Stimulated activated CD8-positive, alpha-beta memory T cell treated with anti-CD3 and anti-CD28 coated beads, Interleukin-7, amount 100 ng/mL, for 1 hour (primary cell): ENCODE measurements at places on chromosomes 4 and X.

GRCh38 chrX:55731826-55732225, 14.3 kb downstream of the RRAGB start:
- DNase-seq, result no peak

- no peak for DNase-seq
These were observed at the start of gene NUDT11 for GRCh38 chrX:51496501-51497291. TSS of gene NUDT11 (minus strand) at chrX:51496592. CDS start at chrX:51496444, 148 bp downstream.

GRCh38 chrX:153953892-153954557, 9.6 kb upstream of the RENBP start:
- DNase-seq, result no peak

DNA sequence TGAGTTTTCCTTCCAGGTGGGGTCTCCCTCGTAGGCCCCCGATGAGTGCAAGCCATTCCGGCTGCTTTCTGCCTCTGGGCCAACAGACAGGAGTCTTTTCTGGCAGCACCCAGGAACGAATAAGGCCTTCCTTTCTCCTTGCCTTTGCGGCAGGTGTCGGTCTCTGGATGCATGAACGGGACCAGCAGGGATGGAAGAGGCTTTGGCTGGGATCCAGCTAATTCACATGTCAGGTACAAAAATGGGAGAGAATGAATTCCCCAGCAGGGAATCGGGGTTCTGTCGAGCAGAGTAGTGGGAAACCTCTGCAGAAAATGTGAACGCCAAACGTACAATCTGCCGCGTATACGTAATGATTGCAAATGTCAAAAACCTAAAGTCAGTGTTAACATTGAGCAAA, 146.1 kb upstream of the TBL1X start:
- no peak for DNase-seq

DNA sequence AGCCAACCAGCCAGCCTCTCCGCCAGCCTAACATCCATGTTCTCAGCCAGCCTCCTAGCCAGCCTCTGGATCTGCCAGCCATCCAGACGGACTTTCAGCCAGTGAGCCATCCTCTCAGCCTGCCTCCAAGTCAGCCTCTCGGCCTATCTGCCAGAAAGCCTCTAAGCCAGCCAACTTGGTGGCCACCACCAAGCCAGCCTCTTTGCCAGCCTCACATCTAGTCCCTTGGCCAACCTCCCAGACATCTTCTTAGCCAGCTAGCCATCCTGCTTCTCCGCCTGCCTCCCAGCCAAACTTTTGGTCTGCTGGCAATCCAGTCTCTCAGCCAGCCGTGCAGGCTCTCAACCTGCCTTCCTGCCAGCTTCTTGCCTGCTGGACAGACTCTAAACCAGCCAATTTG, 16.4 kb upstream of the ARAP2 start:
- no peak for DNase-seq

GRCh38 chrX:95903975-95904374, 780.7 kb upstream of the DIAPH2 start:
- DNase-seq, result no peak

- DNase-seq, result no peak
These were observed 370.9 kb upstream of the SMIM31 start for GRCh38 chr4:164383058-164383357.

- DNase-seq, result no peak
These were observed 160.2 kb upstream of the DKK2 start for GRCh38 chr4:107196312-107196711.

DNA sequence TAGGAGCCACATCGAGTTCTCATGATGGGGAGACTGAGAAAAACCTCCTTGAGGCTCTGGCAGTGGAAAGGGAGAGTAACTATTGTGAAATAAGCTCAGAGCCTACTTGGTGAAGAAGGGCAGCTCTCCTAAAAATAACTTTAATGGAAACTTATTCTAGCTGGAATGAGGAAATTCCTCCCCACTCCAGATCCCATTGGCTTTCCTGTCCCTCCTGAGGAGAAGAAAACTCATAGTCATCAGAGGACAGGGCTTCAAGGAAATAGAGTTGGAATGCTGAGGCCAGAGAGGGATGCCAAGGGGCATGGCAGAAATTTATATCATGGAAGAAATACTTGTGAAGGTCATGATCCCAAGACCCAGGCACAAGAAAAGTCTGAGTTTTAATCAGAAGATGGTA, 70.7 kb upstream of the TAPT1 start:
- no peak for DNase-seq

DNA sequence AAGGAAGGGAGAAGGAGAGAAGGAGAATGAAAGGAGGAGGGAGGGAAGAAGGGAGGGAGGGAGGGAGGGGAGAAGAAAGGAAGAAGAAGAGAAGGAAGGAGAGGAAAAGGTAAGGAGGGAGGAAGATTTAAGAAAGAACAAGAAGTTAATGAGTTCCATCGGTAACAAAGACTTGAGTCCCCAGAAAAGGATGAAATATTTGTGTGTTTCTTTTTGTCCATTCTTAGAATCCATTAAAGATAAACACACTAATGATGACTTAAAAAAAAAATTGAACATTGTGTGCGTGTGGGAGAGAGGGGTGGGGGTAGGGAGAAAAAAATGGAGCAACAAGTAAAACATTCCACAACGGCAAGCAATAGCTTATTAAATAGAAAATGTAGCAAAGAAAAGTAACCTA, 131.4 kb downstream of the THOC2 start:
- DNase-seq, result no peak

DNA sequence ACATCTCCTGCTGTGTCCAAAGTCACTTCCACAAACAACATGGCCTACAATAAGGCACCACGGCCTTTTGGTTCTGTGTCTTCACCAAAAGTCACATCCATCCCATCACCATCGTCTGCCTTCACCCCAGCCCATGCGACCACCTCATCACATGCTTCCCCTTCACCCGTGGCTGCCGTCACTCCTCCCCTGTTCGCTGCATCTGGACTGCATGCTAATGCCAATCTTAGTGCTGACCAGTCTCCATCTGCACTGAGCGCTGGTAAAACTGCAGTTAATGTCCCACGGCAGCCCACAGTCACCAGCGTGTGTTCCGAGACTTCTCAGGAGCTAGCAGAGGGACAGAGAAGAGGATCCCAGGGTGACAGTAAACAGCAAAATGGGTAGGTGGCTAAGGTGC, 123.9 kb downstream of the PDLIM5 start:
- no peak for DNase-seq

DNA sequence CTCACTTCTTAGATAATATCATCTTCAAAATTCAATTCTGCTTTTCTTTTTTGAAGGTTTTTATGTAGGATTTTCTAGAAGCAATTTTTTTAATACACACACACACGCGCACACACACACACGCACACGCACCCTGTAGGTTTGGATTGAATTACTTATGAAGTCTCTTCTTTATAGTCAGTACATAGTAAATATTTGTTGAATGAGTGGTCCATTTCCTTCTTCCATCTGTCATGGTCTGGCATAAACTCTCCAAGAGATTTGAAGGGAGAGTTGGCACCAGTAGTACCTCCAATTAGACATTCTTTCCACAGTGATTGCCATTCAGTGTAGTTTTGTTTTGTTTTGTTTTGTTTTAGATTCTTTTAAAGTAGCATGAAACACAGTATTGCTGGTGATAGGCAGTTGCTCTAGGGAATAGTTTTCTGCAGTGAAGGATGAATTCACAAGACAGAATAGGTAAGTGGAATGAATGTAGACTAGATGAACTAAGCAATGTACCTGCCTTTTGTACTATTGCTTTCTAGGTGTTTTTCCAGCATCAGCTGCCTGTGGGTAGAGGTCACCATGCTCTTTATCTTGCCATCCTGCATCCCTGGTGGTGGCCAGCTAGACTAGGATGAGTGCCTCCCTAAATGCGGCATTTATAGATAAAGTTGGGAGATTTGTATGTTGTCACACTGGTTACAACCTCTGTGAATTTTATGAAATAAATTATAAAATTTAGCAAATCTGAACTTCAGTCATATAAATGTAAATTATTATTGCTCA, 20.5 kb downstream of the PDLIM5 start:
- no peak for DNase-seq

DNA sequence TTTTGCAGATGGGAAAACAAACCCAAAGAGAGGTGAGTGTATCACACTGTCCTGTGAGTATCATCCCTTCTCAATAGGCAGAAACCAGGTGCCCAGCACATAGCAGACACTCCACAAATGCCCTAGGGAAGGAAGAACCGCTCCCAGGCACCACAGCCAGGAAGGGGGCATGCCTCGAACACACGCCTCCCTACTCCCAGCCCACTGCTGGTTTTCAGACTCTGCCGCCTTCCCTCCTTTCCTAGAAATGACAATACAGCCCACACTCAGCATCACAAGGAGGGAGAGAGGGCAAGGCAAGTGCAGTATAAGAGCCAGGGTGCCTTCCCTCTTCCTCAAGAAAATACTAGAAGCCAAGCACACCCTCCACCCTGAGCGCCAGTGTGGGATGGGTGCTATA, 16.2 kb downstream of the JAKMIP1 start:
- DNase-seq, result no peak

DNA sequence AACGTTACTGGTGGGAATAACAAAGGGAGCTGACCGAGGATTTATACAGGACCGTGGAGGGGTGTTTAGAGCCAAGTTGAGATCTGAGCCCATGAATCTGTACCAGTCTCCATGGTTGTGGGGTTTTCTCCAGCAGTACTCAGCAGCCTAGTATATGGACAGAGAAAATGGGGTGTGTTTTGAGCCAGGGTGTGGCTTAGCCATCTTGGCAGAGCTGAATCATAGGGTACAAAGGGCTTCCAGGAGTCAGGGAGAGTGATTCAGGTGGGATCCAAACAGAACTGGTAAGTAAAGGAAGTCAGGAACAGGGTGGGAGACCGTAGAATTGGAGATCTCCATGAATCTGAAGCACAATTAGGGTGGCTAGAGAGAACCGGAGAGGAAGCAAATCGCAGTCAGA, 7.4 kb upstream of the HPRT1 start:
- no peak for DNase-seq

- no peak for DNase-seq
These were observed 31.5 kb upstream of the GLRA3 start for GRCh38 chr4:174860588-174860987.

DNA sequence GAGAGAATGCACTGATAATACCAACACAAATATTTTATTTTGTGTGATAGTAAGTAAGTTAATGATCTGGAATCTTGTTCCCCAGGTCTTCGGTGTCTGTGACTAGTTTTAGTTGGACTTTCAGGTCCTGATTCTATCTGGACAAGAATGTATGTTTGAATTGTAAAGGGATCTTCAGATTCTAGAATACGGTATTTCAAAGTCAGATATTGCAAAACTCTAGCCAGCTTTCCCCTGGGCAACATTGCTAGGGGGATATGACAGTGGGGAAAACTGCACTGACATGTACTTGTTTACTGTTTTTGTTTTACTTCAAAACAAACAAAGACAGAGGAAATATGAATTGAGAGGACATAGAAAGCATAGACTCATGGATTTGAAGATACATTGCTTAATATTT, 489.0 kb downstream of the FAM133A start:
- no peak for DNase-seq

- no peak for DNase-seq
These were observed 7.7 kb downstream of the LUZP4 start for GRCh38 chrX:115297189-115297588.

DNA sequence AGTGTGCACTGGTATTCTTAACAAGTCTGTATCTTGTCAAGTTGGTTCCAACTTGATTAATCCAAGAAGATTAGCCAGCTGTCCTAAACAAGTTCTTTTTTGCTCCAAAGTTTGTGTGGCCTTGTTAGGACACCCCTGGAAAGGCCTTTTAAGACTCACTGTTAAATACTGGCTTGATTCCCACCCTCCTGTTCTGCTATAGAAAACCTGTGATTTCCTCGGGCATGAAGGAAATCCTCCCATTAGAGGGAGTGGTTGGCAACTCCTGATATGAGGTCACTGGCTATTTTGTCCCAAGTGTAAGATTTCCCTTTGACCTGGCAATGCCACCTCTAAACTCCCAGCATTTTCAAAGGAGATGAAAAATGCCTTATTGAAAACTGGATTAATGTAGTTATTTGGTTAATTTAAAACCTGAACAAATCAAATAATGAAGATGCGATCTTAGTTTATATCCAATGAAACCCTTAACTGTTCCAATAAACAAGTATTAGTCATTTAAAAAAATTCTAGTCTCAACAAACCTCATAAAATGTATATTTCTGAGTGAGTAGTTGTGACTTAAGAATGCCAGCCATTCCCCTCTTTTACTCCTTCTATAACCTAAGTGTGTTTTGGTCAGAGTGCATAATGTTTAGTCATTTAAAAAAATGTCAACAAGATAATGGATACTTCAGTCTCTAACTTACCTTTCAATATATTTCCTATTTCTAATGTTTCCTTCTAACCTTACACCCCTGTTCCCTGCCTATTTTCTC, 94.4 kb downstream of the NPNT start:
- no peak for DNase-seq

DNA sequence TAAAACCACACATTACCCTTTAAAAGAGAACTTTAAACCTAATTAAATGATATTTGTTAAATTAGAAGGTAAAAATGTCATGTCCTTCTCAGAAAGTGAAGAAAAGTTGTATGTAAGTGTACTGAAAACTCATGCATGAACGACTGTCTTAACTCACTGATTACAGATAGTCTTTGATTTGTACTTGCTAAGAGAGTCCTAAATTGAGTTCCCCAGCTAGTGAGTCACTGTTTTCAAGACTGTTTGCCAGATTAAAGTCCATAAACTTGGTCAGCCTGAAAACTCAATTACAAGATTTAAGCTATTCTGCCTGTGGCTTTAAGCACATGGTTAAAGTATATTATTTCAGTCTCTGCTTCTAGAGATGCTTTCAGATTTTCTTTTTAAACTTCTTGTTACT, 124.9 kb upstream of the ZCCHC13 start:
- no peak for DNase-seq

GRCh38 chr4:74503580-74503979, 58.6 kb downstream of the AREG start:
- no peak for DNase-seq

DNA sequence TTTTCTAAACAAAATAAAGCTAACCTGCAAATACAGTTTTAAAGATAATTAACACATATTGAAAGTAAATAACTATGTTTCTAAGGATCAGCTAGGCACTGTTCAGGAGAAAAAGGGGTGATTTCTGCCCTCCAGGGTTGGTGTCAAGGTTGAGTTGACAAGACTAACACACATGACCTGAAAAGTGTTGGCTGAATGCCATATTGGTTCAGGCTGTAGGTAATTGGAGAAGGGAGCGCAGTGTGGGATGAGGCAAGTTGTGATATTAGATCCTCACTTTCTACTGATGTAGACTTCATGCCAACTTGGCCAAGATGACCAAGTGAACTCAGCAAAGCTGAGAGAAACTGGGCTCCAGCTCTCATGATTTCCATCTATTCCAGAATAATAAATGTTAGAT, 42.2 kb downstream of the PPM1K start:
- DNase-seq, result no peak

GRCh38 chr4:180058691-180059215, 2184.4 kb upstream of the TENM3 start:
- DNase-seq, result no peak

- no peak for DNase-seq
These were observed 121.3 kb downstream of the NWD2 start for GRCh38 chr4:37365888-37366287.

GRCh38 chr4:88029556-88029955, 22.1 kb downstream of the PKD2 start:
- no peak for DNase-seq
